ENCODE measurements at places on chromosomes 1 and 21. TPM values are rescaled to one million over a fixed set of nuclear protein-coding genes. Genes with fewer than 3 reads are reported as not detected.

- no peak for DNase-seq
Observed at GRCh38 chr1:50405814-50406213, 17.4 kb downstream of the DMRTA2 start.

OR2T11 gene
- total RNA-seq: not detected

SCAF4 gene
- total RNA-seq: 7.6 TPM

- no peak for DNase-seq
Observed at GRCh38 chr1:53090227-53091147, 28.5 kb downstream of the PODN start.

DNA sequence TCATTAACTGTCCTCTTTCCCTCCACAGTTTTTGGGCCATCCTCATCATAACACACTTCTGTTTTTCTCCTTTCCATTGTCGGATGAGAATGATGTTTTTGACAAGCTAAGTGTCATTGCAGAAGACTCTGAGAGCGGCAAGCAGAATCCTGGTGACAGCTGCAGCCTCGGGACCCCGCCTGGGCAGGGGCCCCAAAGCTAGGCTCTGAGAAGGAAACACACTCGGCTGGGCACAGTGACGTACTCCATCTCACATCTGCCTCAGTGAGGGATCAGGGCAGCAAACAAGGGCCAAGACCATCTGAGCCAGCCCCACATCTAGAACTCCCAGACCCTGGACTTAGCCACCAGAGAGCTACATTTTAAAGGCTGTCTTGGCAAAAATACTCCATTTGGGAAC is 28.6 kb upstream of the IFNAR1 start:
- DNase-seq: no peak

GRCh38 chr1:9816199-9816598 is 7.6 kb downstream of the CLSTN1 start:
- no peak for DNase-seq

DNA sequence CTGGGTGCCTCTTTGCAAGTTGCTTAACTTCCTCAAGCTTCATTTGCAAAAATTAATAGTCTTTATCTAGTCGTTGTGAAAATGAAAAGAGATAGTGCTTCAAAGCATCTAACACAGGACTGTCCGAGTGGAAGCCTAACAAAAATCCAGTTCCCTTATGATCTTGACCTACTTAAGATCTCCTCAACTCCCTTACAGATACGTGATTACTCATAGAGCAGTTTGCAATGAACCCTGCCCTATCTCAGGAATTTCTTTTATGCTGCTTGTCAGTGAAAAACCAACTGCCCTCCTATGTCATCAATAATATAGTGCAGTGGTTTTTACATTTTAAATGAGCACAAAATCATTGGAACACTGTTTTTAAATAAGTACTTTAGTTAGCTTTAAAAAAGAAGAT is 314.3 kb downstream of the BACH1 start:
- DNase-seq: no peak

RFX5 gene
- total RNA-seq: 25.9 TPM

LCE3D gene
- not detected for total RNA-seq

ATPAF1 gene
- 57.5 TPM for total RNA-seq

DNA sequence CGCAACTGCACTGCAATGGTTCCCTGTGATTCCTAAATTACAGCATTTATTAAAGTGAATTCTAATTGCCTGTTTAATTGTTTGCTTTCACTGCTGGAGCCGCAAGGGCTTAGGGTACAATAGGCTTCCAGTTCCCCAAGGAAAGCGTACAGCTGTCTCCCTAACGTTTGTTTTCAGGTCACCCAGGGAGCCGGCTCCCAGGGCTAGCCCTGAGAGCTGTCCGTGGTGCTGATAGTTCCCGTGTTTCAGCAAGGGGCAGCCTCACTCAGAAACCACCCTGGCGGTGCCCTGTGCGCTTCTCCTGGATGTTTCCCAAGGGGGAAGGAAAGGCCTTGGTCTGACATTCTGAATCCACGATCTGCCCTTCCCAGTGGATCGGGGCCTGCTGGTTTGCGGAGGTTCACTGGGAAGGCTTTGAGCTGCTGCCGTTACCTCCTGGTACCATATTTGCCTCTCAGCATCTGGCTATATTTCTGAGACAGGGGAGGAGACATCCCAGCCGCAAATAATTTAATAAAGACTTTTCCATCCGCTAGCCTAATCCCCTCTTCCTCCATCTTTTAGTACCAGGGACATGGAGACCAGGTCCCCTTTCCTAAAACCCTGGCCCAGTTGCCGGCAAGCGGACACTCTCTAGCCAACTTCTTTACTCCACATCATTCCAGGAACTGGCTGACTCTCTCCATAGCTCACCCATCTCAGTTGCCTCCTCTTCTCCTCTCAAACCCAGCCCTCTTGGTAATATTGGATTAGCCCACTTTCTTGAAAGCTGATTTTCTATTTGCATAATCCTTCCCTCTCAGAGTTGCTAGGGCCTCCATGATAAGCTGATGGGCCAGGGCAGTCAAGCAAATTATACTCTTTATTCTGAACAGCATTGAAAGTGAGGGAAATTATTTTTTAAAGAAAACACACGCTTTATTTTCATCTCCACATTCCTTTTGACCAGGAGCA is 149.0 kb downstream of the IGSF21 start:
- no peak for DNase-seq

GBP6 gene
- 0.65 TPM for total RNA-seq
